SK-MEL-5 (cell line): ENCODE measurements at places on chromosomes 7 and 10. TPM values are rescaled to one million over a fixed set of nuclear protein-coding genes. Genes with fewer than 3 reads are reported as not detected.

Gene SEMA3C
- total RNA-seq = 26.2 and 26.4 TPM in 2 replicates

Gene MMP21
- total RNA-seq = not detected in 2 replicates

Gene ASIC3
- 0.42 and 0.93 TPM in 2 replicates for total RNA-seq

Gene RAB19
- not detected in 2 replicates for total RNA-seq

Gene CEP55
- 30.1 and 30.3 TPM in 2 replicates for total RNA-seq

Gene ECHS1
- 80.6 and 90.4 TPM in 2 replicates for total RNA-seq

Gene PAXIP1
- 18.0 and 19.1 TPM in 2 replicates for total RNA-seq

Gene PPP1R3C
- 12.2 and 13.2 TPM in 2 replicates for total RNA-seq

Gene GRB10
- total RNA-seq = 91.2 and 94.3 TPM in 2 replicates

Gene AHCYL2
- 30.1 and 36.6 TPM in 2 replicates for total RNA-seq

Gene STEAP1B
- 61.7 and 64.1 TPM in 2 replicates for total RNA-seq

Gene TEX36
- total RNA-seq = not detected in 2 replicates

Gene GARS1
- 290 and 301 TPM in 2 replicates for total RNA-seq

Gene TMEM130
- total RNA-seq = not detected in 2 replicates

Gene MRLN
- total RNA-seq = not detected in 2 replicates

Gene GBX1
- total RNA-seq = not detected in 2 replicates

Gene BLNK
- total RNA-seq = not detected in 2 replicates

Gene TRPV6
- total RNA-seq = 0.11 TPM in 1 of 2 replicates, not detected in the other

Gene CARD11
- total RNA-seq = not detected in 2 replicates

Gene ST7
- 92.5 and 97.3 TPM in 2 replicates for total RNA-seq

Gene FAM13C
- total RNA-seq = 0.21 and 0.67 TPM in 2 replicates

Gene BCAP29
- total RNA-seq = 240 and 253 TPM in 2 replicates

Gene PIP
- total RNA-seq = not detected in 2 replicates

Gene ELFN1
- total RNA-seq = 0.11 TPM in 2 replicates

Gene AKR1B15
- 0.08 TPM in 1 of 2 replicates, not detected in the other for total RNA-seq

Gene PRKAR1B
- total RNA-seq = 8.2 and 13.9 TPM in 2 replicates

Gene LFNG
- 5.3 and 7.7 TPM in 2 replicates for total RNA-seq

Gene HYAL4
- not detected in 2 replicates for total RNA-seq

Gene KLF14
- total RNA-seq = 0.69 and 1.0 TPM in 2 replicates

Gene SPDYE8
- not detected in 2 replicates for total RNA-seq
